ENCODE measurements at places on chromosomes 7 and 10.

- DNase-seq = no peak
Measured at GRCh38 chr7:110977127-110977737, 113.7 kb upstream of the LRRN3 start.

- no peak for DNase-seq
Measured at GRCh38 chr10:98886686-98887085, 349.0 kb downstream of the HPSE2 start.

DNA sequence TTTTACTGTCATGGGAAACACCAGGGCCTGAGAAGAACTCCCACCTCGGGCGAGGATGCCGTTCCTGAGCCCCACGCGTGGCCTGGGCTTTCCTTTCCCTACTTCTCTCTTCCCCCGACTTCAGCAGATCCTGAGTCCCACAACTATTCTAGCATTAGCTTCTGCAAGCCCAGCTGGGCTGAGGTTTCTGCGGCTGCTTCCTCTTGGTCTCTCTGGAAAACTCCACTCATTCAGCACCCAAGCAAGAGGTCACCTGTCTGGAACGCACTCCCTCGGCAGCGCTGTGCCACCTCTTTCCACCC is 761 bp upstream of the DOCK1 start:
- DNase-seq = no peak

DNA sequence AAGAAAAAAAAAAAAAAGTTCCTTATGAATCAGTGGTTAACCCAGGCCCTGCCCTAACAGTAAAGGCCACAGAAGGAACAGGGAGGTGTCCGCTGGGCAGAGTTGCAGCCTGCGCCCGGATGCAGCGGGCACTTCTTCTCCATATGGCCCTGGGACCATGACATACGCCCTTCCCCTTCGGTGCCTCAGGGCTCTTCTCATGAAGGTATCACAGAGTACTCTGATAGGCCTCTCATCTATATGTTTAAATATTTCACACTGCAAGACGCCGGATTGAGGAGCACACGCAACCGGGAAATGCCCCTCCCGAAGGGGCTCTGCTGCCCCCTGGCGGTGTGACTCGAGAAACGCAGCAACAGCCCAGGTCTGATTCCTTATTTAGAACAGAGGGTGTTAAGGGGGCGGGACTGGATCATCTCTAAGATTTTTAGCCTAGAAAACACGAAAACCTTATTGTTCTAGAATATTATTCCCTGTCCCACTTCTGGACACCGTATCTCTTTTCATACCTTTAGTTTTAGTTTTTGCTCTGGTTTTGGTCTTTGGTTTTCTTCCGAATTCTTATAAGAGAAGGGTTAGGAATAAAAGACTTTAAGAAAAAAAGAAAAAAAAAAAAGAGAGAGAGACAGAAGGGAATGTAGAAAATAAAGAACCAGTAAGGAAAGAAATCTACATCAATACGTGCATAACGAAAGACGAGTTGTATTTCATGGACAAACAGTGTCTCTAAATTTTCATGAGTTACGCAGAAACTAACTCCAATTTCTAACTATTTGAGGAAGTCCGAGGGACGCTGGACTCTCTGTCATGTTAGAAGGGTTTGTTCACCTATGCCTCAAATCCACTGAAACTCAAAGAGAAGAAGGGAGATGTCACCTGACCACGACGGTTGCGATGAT is 12.0 kb downstream of the DAGLB start:
- DNase-seq = peak; percentile 72

- no peak for DNase-seq
Measured at GRCh38 chr10:131928248-131929095, 27.7 kb downstream of the PPP2R2D start.

DNA sequence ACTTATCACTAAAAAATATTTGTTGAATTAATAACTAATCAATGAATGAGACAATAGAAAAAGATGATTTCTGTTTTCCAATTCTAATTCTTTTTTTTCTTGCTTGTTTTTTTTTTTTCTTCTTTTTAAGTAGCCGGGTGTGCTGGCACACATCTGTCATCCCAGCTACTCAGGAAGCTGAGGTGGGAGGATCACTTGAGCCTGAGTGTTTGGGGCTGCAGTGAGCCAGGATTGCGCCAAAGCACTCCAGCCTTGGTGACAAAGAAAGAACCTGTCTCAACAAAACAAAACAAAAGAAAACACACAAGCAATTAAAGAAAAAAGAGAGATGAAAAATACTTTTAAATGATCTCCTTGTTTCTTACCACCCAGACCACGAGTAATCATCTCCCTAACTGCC is 1109.3 kb downstream of the REEP3 start:
- DNase-seq = no peak

DNA sequence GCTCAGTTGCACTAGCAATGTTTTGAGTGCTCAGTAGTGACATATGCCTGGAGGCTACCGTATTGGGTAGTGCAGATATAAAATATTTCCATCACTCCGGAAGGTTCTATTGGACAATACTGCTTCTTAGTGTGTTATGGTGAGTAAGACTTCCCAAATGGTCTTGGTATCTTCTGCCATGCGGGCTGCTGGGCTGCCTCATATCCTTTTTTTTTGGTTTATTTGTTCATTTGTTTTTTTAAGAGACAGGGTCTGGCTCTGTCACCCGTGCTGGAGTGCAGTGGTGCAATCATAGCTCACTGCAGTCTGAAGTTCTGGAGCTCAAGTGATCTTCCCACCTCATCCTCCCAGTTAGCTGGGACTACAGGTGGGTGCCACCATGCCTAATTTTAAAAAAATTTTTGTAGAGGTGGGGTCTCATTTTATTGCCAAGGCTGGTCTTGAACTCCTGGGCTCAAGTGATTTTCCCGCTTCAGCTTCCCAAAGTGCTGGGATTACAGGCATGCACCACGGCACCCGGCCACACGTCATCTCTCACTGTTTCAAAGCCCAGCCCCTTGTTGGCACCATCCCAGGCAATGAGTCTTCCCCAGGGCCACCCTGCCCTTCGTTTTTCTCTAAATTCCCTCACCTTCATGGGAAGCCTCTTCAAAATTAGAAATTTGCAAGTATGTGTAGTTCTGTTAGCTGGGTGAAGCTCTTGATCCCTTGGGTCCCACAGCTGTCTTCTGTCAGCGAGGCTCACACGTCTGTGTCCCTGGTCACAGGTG is 111.0 kb upstream of the KLF14 start:
- DNase-seq = no peak

GRCh38 chr10:130884456-130884855 is 427.1 kb downstream of the TCERG1L start:
- no peak for DNase-seq

- no peak for DNase-seq
Measured at GRCh38 chr10:78619115-78619851, 449.5 kb upstream of the ZMIZ1 start.

GRCh38 chr10:89702121-89702480 is 711 bp downstream of the KIF20B start:
- no peak for DNase-seq

GRCh38 chr7:1919539-1920265 is 249.6 kb downstream of the ELFN1 start:
- no peak for DNase-seq

DNA sequence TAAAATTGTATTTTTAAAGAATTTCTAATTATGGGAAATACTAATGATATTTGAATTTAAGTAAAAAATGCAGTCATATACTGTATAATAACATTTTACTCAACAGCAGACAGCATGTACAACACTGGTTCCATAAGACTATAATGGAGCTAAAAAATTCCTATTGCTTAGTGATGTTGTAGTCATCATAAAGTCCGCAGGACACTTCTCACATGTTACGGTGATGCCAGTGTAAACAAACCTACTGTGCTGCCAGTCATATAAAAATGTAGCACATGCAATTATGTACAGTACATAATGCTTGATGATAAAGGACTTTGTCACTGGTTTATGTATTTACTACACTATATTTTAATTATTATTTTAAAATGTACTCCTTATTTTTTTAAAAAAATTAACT is 629.3 kb downstream of the IPMK start:
- DNase-seq = no peak

Measured in activated CD8-positive, alpha-beta memory T cell treated with anti-CD3 and anti-CD28 coated beads for 1 hour (primary cell).